ENCODE measurements at places on chromosomes 1 and 21.

GRCh38 chr1:246565751-246566127 lies 322 bp downstream of the TFB2M start:
- DNase-seq: no peak

DNA sequence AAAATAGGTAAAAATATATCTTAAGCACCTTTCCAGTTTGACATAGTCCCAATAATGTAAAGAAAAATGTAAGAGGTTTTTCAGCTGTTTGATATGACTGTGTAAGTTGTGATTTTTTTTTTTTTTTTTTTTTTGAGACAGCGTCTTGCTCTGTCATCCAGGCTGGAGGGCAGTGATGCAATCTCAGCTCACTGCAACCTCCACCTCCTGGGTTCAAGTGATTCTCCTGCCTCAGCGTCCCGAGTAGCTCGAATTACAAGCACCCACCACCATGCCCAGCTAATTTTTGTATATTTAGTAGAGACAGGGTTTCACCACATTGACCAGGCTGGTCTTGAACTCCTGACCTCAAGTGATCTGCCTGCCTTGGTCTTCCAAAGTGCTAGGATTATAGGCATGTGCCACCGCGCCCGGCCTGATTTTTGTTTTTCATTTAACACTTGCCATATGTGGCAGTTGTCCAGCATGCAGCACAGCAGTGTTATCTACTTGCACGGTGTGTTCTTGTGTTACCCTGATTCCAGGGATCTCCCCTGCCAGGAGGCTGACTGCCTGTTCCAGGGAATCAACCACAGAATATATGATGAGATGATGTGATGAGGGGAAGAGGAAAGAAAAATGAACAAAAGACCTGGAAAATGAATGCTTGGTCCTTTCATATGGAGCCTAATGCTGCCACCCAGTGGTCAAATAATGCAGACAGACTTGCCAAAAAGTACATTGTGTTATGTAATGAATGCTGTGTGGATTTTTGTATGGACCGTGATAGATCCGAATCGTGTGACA lies 79.0 kb downstream of the RAVER2 start:
- peak; percentile 53 for DNase-seq

GRCh38 chr1:21782349-21782867 lies 541 bp downstream of the USP48 start:
- no peak for DNase-seq

GRCh38 chr1:64984737-64985136 lies 18.4 kb upstream of the JAK1 start:
- no peak for DNase-seq

DNA sequence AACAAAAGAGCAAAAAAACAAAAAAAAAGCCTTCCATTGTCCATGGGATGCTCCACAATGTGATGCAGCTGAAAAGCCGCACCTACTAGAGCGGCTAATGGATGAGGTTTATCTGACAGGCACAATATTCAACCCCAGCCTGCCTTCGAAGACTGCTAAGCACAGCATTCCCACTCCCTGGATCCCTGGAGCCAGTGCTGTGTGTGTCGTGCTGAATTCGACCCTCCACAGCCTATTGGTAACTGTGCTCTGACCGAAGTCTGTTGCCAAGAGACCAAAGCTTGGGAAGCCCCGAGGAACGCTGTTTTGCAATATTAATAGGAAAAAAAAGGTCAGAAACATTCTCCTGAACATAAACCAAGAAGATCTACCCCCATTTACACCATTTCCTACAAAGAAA lies 57.2 kb upstream of the PUM1 start:
- DNase-seq: no peak

GRCh38 chr1:89972024-89972423 lies 22.9 kb upstream of the ZNF326 start:
- no peak for DNase-seq

DNA sequence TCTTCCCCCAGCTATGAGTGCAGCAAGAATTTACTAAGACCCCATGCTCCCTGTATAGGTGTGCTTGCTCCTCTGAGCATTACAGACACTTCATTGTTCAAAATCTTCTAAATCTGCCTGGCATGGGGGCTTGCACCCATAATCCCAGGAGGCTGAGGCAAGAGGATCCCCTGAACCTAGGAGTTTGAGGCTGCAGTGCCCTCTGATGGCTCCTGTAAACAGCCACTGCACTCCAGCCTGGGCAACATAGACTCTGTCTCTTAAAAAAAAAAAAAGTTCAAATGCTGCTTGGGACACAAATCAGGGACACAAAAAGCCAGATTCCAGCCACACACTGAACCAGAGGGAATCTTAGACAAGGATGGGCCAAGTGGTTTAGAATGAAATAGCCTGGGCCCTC lies 3.4 kb upstream of the ACOT7 start:
- DNase-seq: no peak

GRCh38 chr1:226216056-226216455 lies 7.4 kb upstream of the MIXL1 start:
- no peak for DNase-seq

GRCh38 chr1:16189921-16190621 lies 22.4 kb downstream of the ARHGEF19 start:
- DNase-seq: no peak

DNA sequence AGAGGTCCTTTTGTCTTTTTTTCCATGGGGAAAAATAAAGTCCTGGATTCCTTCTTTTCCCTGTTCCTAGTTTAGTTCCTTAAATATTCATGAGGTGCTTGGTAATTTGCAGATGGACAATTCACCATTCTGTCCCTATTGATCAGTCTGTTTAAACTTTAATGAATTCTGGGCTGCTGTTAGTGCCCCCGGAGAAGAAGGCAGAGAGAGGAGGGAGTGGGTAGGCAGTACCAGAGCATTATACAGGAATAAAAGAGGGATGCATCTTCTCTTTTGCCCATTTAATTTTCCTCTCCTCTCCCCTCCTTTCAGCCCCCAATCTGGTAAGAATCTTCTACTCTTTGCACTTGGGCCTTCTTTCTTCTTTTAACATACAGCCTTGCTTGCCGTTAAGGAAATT lies 25.9 kb downstream of the FGGY start:
- no peak for DNase-seq

DNA sequence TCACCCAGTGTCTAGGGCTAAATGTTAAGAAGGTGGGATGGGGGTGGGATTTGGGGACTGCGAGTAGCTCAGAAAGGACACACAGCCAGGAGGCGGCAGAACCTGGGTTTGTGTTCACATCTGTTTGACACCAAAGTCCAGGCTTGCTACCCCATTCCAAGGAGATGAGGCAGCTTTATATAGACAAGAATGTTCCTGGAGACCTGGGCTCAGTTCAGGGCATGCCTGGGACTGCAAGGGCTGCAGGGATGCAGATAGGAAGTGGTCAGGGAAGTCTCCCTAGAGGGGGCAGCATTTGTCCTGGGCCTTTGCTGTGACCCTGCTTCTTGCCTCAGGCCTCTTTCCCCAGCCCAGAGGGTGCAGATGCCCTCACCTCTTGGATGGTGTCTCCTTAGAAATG lies 16.3 kb downstream of the PADI3 start:
- DNase-seq: no peak

DNA sequence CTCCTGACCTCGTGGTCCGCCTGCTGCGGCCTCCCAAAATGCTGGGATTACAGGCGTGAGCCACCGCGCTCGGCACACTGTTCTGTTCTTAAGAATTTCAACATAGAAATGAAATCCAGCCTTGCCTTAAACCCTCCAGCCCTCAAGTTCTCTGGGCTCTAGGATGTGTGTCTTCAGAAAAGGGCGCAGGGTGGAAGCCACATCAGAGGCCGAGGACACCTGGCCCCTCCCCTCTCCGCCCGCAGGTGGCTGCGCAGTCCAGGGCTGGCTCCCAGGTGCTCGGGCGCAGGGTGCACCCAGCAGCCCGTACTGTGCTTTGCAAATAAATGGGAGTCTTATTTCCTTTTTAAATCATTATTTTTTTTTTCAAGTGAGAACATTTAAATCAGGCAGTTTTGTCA lies 2.0 kb upstream of the C1orf174 start:
- no peak for DNase-seq

DNA sequence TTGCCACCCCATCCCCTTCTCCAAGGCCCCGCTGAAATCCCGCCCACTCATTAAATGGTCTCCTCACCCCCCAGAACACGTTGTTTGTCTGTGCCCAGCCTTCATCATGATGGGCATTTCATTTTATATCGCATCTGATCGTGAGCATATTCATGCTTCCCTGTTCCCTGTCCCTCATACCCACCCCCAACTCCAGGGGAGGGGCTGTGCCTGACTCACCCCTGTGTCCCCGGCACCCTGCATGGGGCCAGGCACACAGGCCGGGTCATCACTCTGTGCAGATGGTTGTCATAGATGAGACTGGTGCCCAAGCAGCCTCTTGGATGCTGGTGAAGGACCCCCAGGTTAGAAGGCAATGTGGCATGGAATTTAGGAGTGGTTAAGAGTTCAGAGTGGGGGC lies 11.0 kb downstream of the CAMK2N1 start:
- no peak for DNase-seq

DNA sequence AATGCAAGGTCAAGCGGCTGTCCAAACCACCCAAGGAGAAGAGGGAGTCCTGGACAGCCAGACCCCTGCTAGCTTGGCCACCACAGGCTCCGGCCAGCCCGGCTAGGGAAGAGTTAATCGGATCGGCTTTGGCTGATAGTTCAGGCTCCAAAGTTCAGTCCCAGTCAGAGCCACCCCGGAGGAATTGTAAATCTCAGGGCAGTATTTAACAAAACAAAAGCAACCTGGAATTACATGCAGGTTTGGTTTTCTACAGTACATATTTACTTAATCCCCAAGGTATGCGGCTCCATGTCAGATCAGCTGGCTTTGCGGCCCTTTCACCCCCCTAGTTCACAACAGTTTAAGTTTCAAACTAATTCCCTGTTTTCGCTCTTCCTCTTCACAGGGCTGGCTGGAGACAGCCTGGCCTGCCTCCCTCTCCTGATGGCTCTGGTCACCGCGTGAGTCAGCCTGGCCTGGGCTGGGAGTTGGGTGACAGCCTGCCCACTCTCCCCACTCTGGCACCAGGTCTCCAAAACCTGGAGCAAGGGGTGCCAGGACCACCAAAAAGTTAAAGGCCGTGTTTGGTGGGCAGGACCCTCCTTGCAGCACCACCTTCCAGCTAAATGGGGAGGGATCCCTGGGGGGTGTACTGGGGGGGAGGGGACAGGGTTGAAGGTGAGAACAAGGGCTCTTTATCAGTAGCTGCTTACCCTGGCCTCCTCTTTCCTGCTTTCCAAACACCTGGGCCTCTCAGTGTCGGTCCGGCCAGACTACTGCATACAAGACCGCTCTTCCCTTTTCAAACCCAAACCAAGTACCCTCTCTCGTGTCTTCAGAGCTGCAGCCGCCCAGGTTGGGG lies 1.9 kb downstream of the DHRS3 start:
- DNase-seq: no peak

- DNase-seq: no peak
These were observed 121.7 kb downstream of the DHRS3 start for GRCh38 chr1:12496154-12496961.

DNA sequence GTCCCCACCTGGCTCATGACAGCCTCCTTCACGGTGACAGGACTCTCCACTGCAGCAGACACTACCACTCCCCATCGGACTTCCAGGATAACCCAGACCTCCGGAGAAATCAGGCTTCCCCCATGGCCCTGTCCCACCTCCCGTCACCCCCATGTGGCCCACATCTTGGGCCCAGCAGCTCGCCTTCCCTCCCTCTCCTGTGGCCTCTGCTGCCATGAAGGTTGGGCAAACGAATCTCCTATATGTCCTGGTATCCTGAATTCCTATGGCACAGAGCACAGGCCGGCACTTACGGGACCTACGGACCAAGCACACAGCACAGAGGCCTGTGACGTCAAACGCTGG lies 82.0 kb downstream of the NPHP4 start:
- no peak for DNase-seq

DNA sequence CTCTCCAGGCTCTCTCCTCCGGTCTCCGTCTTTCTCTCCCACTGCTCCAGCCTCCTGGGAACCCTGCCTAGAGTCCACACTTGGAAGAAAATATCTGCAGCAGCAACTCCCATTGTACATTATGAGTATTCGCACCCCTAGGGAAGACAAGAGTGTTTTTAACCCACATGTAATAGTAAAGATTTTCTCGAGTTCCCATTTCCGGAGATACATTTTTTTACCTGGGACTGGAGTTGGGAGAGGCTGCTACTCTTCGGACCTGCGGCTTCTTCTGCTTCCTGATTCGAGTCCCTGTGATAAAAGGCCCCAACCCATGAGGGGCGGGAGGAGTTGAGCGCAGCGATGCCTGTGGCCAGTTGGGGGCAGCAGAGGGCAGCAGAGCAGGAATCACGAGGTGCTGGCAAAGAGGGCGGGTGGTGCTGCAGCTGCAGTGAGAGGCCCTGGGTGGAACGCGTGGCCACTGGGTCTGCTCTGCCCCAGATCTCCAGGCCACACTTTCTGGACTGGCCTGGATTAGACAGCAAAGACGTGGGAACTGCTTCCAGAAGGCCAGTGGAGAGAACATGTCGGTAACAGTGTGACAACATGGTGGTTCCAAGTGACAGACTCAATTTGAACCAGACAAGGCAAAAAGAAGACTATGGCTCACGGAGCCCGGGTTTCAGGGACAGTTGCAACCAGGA lies 221.0 kb upstream of the CSF3R start:
- DNase-seq: peak; percentile 72

- no peak for DNase-seq
These were observed 354.0 kb upstream of the ADAMTS5 start for GRCh38 chr21:27320868-27321267.

DNA sequence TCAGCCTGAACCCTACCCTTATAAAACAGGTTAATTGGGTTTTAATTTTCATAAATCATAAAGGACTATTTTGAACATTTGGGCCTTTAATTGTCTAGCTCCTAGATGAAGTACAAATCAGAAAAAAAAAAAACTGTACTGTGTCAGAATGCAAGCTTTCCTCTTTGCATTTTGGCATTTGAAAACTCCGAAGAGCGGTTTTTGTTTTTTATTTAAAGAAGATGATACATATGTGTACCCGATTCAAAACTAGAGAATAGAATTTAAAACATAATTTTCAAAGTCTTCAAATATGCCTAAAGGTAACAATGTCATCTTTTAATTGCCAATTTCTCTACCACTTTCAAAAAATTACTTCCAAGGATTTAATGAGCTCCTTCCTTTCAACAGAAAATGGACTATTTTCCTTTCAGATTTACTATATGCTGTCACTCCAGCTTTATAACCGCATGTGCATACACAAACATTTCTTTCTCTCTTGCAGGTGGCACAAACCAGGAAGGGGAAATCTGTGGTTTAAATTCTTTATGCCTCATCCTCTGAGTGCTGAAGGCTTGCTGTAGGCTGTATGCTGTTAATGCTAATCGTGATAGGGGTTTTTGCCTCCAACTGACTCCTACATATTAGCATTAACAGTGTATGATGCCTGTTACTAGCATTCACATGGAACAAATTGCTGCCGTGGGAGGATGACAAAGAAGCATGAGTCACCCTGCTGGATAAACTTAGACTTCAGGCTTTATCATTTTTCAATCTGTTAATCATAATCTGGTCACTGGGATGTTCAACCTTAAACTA lies 33.7 kb downstream of the MRPL39 start:
- DNase-seq: peak; percentile 34
